ENCODE measurements at places on chromosomes 16 and 17.
A peak's percentile ranks its signal among the peaks of the same experiment; 100 is the strongest.

- no peak for DNase-seq
Measured at GRCh38 chr17:43898446-43898845, 8.9 kb downstream of the MPP2 start.

DNA sequence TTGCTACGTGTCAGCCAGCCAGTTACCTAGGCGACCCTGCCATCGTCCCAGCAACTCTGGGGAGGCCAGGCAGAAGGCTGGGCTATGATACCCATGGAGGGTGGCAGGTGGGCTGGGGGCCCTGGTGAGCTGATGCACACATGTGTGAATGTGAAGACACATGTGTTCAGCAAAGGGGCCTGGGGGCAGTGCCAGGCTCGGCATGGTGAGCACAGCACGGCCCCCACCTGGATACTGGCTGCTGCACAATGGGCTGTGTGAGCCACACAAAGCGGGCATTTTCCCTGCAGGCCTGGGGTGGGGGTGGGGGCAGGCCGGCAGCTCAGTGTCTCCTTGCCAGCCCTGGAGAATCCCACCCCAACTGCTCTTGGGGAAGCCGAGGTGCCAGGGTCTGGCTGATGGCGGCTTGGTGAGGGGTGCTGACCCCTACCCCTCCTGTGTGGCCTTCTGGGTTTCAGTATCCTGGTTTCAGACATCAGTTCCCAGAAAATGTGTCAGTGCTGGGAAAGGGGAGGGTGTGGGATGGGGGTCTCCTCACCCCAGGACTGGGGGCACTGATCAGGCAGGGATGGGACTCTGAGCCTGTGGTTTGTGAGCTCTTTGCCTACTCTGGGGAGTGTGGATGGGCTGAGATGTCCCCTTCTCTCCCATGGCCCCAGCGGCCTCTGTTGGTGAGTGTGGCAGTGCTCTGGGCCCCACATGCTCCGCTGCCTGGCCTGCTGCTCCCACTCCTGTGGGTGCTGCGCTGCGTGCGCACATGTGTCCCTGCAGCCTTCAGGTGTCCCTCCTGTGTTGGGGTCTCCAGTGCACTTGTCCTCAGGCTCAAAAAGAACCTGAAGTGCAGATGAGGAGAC, 5.1 kb downstream of the LLGL1 start:
- no peak for DNase-seq

DNA sequence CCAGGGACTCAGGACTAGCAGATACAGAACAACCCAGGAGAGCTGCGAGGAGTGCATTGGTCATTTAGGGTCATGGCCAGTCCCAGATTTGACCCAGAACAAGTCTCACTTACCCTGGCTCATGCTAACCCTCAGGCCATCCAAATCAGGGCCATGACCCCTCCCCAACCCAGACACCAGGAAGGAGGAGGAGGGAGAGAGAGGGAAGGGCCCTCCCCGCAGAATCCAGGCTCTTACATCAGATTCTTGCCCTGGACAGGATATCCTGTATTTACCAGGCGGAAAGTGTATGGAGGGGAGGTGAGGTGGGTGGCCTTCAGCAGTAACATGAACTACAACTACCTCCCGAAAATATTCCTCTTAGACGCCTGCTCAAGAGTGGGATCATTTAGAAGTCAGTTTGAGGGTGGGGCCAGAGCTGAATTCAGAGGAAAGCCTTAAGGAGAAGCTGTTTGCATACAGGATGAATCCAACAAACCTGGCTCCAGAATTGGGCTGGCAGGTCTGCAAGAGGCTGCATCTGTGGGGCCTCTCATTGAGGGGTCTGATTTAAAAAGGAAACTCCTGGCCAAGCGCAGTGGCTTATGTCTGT, 2.1 kb downstream of the VAT1 start:
- no peak for DNase-seq

GRCh38 chr17:62591333-62591732, 36.1 kb upstream of the MRC2 start:
- no peak for DNase-seq

- peak; percentile 22 for DNase-seq
Measured at GRCh38 chr17:45310380-45311324, 6.2 kb downstream of the MAP3K14 start.

DNA sequence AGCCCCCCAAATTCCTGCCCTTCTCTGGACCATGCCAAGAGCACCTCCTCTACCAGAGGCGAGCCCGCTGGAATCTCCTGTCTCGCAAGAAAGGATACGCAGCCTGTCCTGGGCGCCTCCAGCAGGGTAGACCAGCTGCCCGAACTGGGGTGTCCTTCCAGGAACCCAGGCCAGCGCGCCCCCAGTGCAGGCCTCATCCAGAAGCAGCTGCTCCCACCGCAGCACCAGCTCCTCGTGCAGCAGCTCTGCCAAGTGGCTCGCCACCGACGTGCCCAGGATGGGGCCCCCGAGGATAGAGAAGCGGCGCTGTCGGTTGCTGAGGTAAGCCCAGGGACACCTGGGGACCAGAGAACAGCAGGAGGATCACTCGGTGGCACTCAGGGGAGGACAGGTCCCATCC, 4.8 kb downstream of the TAF1C start:
- DNase-seq: no peak

DNA sequence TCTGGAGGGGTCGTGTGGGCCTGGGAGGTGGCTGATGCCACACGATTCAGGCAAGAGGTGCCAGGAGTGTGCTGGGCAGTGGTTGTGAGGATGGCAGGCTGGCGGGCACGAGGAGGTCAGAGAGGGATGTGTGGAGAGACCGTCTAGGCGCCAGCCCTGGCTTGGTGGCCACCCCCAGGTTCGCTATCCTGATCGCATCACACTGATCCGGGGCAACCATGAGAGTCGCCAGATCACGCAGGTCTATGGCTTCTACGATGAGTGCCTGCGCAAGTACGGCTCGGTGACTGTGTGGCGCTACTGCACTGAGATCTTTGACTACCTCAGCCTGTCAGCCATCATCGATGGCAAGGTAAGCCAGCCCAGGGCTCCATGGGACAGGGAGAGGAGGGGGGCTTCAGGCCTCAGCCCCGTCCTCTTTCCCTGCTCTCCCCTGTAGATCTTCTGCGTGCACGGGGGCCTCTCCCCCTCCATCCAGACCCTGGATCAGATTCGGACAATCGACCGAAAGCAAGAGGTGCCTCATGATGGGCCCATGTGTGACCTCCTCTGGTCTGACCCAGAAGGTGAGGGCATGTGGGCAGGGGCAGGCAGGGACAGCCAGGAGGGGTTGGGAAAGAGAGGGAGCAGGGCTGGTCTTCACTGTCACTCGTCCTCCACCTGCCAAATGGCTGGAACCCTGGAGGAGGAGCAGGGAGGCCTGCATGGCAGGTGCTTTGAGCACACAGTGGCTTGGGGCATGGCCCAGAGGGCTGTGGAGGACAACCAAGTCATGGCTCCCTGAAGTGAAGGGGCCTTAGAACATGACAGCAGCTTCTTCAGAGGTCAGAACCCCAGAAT, 7.6 kb downstream of the PPP4C start:
- DNase-seq: no peak

DNA sequence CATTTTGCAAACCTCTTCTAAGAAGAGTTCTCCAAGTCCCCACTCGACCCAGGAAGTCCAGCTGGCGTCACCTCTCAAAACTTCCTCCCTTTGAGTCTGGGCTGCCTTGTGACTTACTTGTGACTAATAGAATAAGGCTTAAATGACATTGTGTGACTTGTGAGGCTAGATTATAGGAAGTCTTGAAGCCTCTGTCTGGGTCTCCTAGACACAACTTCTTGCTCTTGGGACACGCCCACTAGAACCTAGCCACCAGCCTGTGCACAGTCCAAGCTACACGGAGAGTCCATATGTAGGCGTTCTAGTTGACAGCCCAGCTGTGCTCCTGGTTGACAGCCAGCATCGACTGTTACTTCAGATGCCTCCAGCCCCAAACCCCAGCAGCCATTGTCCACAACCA, 66.7 kb upstream of the TANC2 start:
- DNase-seq: no peak

GRCh38 chr17:41974658-41975057, 8.1 kb downstream of the CNP start:
- no peak for DNase-seq

- DNase-seq: no peak
Measured at GRCh38 chr17:43628089-43628650, 33.6 kb downstream of the MEOX1 start.

GRCh38 chr17:28404007-28404406, 2.0 kb downstream of the SLC46A1 start:
- DNase-seq: no peak

DNA sequence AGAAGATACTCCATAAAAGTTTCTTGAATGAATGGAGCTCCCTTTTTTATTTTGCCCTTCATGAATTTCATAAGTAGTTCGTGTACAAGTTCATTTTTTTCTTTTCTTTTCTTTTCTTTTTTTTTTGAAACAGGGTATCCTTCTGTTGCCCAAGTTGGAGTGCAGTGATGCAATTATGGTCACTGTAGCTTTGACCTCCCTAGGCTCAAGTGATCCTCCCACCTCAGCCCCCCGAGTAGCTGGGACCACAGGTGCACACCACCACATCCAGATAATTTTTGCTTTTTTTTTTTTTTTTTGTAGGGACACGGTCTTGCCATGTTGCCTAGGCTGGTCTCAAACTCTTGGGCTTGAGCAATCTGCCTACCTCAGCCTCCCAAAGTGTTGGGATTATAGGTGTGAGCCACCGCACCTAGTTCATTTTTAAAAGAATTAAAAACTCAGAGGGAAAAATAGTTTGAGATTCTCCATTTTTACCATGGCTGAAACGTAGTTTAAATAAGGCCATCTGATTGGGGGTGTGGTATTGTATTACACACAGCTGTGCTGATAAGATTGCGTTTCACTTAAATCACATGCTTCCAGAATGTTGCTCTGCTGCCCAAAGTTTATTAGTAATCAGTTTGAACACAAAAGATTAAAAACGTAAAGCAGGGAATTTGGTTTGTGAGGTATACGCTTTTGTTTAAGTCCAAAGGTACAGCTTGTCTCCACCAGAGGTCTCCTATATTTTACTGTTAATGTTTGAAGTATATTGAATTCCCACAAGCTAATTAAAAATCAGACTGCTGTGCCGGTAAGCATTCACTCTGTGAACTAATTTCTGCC, 154.1 kb downstream of the SOCS1 start:
- DNase-seq: no peak

GRCh38 chr17:55642741-55643140, 79.9 kb downstream of the TMEM100 start:
- no peak for DNase-seq

- peak; percentile 51 for DNase-seq
Measured at GRCh38 chr17:12637015-12637414, 28.7 kb upstream of the MYOCD start.

- no peak for DNase-seq
Measured at GRCh38 chr17:79147746-79148506, 73.3 kb downstream of the ENGASE start.

DNA sequence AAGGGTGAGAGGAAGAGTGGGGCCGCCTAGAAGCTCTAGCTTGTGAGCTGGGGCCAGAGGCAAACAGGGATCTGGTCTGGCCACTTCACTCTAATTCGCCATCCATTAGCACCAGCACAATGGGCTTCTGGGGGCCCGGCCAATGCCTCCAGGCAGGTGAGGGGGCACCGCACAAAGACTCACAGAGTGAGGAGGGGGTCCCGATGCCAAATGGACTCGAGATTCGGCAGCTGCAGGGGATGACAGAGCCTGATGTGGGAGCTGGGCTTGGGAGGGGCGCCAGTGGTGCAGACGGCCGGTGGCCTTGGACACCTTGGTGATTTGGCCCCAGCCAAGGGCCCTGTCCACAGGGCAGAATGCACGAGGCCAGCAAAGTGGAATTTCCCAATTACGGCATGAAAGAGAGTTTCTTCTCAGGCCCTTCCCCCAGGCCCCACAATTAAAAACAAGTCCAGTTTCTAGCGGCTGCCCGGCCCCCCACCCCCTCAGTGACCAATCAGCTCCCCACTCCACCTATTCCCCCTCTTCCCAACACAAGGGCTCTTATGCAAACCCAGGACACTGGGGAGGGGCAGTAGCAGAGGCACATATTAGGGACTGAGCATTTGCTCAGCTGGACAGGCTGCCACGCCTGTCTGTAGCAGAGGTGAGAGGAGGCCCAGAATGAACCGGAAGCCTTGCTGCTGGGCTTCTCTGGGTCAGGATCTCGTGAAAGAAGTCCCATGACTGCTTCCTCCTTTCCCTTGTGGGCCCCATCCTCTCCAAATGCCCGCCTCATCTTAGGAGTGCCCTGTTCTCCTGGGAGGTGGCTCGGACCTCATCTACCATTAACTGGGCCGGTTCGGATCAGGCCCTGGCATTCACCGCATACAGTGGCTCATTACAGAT, 39.4 kb upstream of the MTSS2 start:
- no peak for DNase-seq

DNA sequence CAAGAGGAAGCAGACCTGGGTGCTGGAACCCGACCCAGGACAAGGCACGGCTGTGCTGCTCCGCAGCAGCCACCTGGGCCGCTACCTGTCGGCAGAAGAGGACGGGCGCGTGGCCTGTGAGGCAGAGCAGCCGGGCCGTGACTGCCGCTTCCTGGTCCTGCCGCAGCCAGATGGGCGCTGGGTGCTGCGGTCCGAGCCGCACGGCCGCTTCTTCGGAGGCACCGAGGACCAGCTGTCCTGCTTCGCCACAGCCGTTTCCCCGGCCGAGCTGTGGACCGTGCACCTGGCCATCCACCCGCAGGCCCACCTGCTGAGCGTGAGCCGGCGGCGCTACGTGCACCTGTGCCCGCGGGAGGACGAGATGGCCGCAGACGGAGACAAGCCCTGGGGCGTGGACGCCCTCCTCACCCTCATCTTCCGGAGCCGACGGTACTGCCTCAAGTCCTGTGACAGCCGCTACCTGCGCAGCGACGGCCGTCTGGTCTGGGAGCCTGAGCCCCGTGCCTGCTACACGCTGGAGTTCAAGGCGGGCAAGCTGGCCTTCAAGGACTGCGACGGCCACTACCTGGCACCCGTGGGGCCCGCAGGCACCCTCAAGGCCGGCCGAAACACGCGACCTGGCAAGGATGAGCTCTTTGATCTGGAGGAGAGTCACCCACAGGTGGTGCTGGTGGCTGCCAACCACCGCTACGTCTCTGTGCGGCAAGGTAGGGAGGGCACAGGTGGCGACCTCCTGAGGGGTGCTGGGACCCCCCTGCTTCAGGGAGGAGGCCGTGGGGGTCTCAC, 667 bp downstream of the FSCN2 start:
- peak; percentile 41 for DNase-seq

- DNase-seq: peak; percentile 98
Measured at GRCh38 chr17:60435244-60436167, 13.2 kb downstream of the CHCT1 start.

DNA sequence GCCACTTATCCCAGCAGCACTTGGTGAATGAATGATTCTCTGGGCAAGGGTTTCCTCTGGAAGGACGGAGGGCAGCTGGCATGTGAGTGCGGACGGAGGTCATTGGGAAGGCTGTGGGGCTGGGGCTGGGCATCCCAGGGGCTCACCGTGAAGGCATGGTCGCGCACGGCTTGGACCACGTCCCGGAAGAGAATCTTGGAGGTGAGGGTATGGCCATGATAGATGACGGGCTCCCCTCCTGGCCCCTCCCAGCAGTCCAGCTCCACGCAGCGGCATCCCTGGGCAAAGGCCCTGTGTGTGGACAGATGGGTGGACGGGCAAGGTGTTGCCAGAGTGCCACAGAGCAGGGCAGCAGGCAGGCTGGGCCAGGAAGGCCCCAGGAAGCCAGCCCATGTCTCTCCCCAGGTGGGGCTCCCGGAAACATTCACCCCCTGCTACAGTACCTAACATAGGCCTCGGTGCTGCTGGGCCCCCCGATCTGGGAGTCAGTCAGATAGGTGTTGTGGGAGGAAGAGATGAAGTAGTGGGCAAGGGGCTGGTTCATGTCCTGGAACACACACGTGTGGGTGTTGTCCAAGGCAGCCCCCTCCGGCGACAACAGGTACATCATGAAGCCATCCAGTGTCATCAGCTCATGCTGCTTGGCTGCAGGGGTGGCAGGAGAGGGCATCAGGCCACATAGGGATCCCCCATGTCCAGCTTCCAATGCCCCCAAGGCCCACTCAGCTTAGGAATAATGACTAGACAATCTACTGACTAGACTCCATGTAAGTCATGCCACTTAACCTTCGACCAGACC, 14.3 kb downstream of the PLCD3 start:
- no peak for DNase-seq

All from PC-3 (cell line).